ENCODE measurements at places on chromosomes 7 and 10. TPM values are rescaled to one million over a fixed set of nuclear protein-coding genes. Genes with fewer than 3 reads are reported as not detected.

OR2A7 gene
- 1.5 TPM for total RNA-seq

PLXNA4 gene
- 45.4 TPM for total RNA-seq

AUTS2 gene
- 16.3 TPM for total RNA-seq

NKX2-3 gene
- not detected for total RNA-seq

SPACDR gene
- 3.6 TPM for total RNA-seq

PAPSS2 gene
- 0.08 TPM for total RNA-seq

SUN3 gene
- 0.97 TPM for total RNA-seq

HOXA1 gene
- total RNA-seq: 0.89 TPM

KCNK18 gene
- total RNA-seq: not detected

CUBN gene
- 1.2 TPM for total RNA-seq

GBX1 gene
- not detected for total RNA-seq

MEOX2 gene
- total RNA-seq: not detected

SKIDA1 gene
- 0.10 TPM for total RNA-seq

STRIP2 gene
- 6.6 TPM for total RNA-seq

GPR85 gene
- not detected for total RNA-seq

SDK1 gene
- total RNA-seq: 0.05 TPM
